ENCODE measurements at places on chromosomes 7 and 10.

DNA sequence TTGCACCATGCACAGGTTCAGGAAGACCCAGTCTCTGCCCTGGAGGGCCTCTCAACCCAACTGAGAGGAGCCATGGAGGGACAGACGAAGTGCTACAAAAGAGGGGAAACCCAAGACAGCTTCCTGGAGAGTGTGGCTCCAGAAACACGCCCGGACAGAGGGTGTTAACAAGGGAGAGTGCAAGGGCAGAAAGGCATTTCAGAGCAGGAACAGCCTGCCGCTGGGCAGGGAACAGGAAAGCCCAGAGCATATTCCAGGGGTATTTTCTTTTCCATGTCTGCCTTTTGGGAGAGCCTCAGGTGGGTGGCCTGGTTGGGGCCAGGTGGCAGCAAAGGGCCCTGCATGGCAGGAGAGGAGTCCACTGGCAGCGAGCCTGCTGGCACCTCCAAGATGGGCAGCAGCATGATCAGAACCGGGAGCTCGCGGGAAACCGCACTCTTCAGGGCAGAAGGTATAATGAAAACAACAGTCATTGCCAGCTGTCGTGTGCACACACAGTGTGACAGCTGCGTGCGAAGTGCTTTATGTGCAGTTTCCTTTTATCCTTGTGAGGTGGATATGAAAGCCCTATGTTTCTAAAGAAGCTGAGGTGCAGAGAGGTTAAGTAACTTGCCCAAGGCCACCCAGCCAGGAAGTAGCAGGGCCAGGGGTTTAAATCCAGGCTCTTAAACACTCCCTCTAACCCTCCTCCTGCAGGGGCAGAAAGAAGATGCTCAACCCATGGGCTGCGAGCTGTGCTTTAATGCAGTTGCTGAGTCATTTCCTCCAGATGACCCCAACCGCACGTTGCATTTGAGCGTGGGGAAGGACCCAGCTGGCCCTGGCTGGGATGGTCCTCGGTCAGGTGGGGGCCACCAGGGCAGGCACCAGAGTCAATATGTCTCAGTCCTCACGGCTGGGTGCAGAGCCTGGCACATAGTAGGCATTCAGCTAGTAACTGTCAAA, 128.6 kb downstream of the OAT start:
- no peaks in the 10 kb centered on the region for H3K4me1 ChIP-seq
- peak; percentile 27 for DNase-seq
- H3K4me3 ChIP-seq = no peak overlapping the region
- H3K36me3 ChIP-seq = no peaks in the 10 kb centered on the region
- no peaks in the 10 kb centered on the region for H3K27me3 ChIP-seq

DNA sequence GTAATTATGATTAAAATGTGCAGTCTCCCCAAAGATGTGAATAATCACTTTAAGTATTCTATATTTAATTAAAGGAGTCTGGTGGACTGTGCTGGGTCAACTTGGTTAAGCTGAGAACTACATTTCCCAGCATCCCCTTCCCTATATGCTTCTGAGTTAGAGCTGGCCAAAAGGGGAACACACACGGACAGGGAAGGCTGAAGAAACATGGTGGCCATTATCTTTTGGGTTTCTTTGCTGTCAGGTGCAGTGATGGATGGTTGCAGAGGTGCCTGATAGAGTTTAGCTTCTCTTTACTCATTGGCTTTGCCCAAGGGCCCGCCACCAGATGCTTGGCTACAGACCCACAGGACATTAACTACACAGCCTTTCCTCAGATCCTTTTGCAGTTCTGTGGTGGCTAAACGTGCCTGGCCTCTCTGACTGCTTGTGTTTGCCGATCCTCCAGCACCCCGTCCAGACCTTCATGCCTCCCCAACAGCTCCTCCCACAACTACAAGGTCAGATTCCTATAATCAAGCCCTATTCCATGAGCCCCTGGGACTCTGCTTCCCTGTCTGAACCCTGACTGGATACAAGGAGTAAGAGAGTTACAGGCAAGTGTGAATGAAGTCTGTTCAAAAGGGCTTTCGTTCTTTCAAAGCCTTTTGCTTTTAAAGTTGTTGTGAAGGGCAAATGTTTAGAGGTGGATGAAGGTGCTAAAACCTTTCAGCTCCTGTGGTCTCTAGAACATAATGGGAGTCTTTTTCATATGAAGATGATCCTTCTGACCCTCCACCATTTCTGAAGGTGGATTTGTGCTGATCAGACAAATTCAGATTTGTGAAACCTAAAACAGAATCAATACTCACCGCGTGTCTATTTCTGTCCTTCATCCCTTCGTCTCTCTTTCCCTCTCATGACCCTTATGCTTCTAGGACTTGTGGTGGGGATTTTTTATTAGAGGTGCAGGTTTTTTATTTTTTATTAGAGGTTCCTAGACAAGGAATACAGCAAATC, 21.5 kb downstream of the BUB3 start:
- DNase-seq = no peak
- H3K4me1 ChIP-seq = no peaks in the 10 kb centered on the region
- H3K36me3 ChIP-seq = peaks cover 16% of the 10 kb centered on the region
- no peaks in the 10 kb centered on the region for H3K27me3 ChIP-seq
- no peak overlapping the region for H3K27ac ChIP-seq

DNA sequence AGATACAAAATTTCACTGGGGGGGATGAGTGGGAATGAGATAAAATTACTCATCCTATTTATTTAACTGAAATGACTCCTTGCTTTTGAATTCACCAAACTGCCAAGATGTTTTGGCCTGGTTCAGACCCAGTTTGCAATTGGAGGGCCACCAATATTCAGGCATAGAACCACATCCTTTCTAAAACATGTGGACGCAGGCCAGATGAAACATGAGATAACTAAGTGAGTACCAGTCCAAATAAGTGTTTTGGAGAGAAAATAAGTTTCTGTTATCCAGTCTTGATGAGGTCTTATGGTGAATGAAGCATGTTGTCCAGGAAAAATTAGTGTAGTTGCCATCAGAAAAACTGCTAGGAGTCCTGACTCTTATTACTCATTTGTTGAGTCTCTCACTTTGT, 36.3 kb upstream of the PDK4 start:
- no peak for DNase-seq
- no peaks in the 10 kb centered on the region for H3K36me3 ChIP-seq
- no peak overlapping the region for H3K4me3 ChIP-seq
- H3K27me3 ChIP-seq = no peaks in the 10 kb centered on the region
- no peak overlapping the region for H3K27ac ChIP-seq

GRCh38 chr7:3065724-3066143, 22.1 kb upstream of the CARD11 start:
- no peaks in the 10 kb centered on the region for H3K4me1 ChIP-seq
- no peaks in the 10 kb centered on the region for H3K36me3 ChIP-seq
- DNase-seq = no peak
- H3K27me3 ChIP-seq = peaks cover 36% of the 10 kb centered on the region
- H3K4me3 ChIP-seq = no peak overlapping the region

- no peak for DNase-seq
- no peak overlapping the region for H3K27ac ChIP-seq
- H3K36me3 ChIP-seq = no peaks in the 10 kb centered on the region
Measured at GRCh38 chr7:73936967-73937366, 76.0 kb downstream of the TMEM270 start.

- no peak overlapping the region for H3K4me3 ChIP-seq
- H3K36me3 ChIP-seq = peaks cover 20% of the 10 kb centered on the region
- H3K27ac ChIP-seq = no peak overlapping the region
- no peak for DNase-seq
- no peaks in the 10 kb centered on the region for H3K4me1 ChIP-seq
- no peaks in the 10 kb centered on the region for H3K27me3 ChIP-seq
Measured at GRCh38 chr7:131459256-131459655, 97.2 kb downstream of the PODXL start.

- no peaks in the 10 kb centered on the region for H3K4me1 ChIP-seq
- no peak for DNase-seq
- no peak overlapping the region for H3K4me3 ChIP-seq
- no peaks in the 10 kb centered on the region for H3K36me3 ChIP-seq
Measured at GRCh38 chr7:30995536-30995935, 31.8 kb downstream of the GHRHR start.

- no peak overlapping the region for H3K27ac ChIP-seq
- no peak for DNase-seq
- H3K4me3 ChIP-seq = no peak overlapping the region
- no peaks in the 10 kb centered on the region for H3K4me1 ChIP-seq
- H3K27me3 ChIP-seq = peaks cover 6% of the 10 kb centered on the region
- H3K36me3 ChIP-seq = no peaks in the 10 kb centered on the region
Measured at GRCh38 chr10:16348891-16349290, 87.9 kb upstream of the PTER start.

DNA sequence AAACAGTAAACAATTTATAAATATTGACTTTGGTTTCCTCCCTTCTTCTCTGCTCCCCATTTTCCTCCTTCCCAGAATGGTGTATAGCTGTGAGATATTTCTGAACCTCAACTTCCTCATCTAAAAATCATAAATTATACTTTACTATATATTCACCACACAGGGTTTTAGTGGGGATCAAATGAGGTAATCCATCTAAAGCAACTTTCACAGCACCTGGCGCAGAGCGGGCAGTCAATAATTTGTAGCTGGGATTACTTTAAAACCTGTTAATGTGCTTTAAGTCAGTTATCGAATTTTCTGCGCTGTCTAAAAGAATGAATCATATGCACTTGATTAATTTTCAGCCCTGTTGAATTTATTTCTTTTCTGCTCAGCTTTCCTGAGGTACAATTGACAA, 172.7 kb downstream of the PTEN start:
- no peak overlapping the region for H3K27ac ChIP-seq
- H3K36me3 ChIP-seq = no peaks in the 10 kb centered on the region
- no peak overlapping the region for H3K4me3 ChIP-seq
- peaks cover under 1% of the 10 kb centered on the region for H3K4me1 ChIP-seq

DNA sequence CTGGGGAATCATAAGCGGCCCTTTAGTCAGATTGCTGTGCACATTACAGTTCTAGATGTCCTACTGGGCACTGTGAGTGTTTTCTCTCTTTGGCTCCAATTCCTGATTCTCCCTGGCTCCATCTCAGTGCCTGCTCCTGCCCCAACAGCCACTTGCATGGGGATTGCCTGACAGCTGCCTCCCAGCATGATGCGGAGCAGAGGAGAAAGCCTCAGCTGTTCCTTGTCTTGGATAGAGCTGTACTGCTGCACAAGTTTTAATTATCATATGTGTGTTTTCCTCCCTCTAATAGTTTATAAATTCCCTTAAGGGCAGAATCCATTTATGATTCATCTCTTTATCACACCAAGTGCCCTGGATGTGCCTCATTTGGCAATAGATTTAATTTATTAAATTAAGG, 285.8 kb upstream of the COBL start:
- DNase-seq = no peak
- H3K4me3 ChIP-seq = no peak overlapping the region
- no peak overlapping the region for H3K27ac ChIP-seq
- no peaks in the 10 kb centered on the region for H3K4me1 ChIP-seq

DNA sequence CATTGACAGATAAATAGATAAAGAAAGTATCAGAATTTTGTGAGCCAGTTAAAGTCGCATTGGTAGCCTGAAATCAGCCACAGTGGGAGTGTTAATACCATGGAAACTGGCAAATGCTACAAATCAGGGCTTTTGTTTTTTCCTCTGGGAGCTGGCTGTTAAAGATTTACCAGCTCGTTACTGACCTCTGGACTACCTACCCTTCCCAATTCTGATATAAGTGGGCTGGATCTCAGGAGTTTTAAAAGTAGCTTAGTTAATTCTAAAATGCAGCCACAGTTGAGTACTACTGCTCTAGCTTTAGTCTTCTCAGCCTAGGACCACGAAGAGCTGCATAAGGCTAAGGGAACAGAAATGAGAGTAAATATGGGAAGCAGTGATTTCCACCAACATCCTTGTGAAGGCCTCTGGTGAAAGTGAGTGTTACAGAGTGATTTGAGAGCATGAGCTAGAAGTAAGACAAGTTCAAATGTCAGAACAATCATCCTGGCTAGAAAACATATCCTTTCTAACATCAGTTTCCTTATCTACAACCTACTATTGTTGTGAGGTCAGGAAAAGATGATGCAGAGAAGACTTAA, 53.2 kb downstream of the A1CF start:
- H3K27me3 ChIP-seq = peaks cover 8% of the 10 kb centered on the region
- no peaks in the 10 kb centered on the region for H3K36me3 ChIP-seq
- H3K4me1 ChIP-seq = no peaks in the 10 kb centered on the region
- no peak for DNase-seq
- H3K4me3 ChIP-seq = no peak overlapping the region
- no peak overlapping the region for H3K27ac ChIP-seq

GRCh38 chr7:25596443-25596842, 368.2 kb upstream of the NPVF start:
- H3K4me3 ChIP-seq = no peak overlapping the region
- H3K27ac ChIP-seq = no peak overlapping the region
- H3K4me1 ChIP-seq = no peaks in the 10 kb centered on the region
- peaks cover 8% of the 10 kb centered on the region for H3K27me3 ChIP-seq
- no peaks in the 10 kb centered on the region for H3K36me3 ChIP-seq
- no peak for DNase-seq

DNA sequence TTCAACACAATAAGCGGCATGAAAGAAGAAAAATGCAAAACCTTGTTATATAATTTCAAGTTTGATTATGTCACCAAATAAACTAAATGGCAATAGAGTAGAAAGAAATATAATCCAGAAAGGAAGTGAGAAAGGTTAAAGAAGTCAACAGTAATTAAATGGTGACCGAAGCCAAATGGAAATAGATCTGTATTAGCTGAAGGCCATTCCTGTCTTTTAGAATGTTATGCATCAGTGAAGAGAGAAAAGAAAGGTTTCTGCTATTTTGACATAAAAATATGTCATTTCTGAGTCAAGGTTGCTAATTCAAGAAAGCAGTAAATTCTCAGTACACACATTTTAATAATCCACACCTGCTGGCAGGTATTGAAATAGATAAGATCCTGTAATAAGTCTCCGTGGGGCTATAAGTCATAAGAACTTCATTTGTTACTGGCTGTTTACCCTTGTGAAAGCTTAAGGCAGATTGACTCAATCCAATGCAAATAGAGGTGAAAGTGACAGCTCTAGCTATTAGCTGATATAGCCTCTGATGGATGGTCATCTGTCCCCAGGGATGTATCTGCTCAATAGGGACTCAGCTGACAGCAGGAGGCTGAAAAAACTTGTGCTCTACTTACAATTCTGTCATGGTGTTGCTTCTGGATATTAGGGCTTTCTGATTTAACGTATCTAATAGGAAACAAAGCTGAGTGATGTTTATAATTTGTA, 152.1 kb downstream of the FZD1 start:
- no peaks in the 10 kb centered on the region for H3K27me3 ChIP-seq
- H3K36me3 ChIP-seq = no peaks in the 10 kb centered on the region
- H3K27ac ChIP-seq = no peak overlapping the region
- H3K4me3 ChIP-seq = no peak overlapping the region
- no peaks in the 10 kb centered on the region for H3K4me1 ChIP-seq

- peaks cover 92% of the 10 kb centered on the region for H3K4me1 ChIP-seq
- H3K27me3 ChIP-seq = no peaks in the 10 kb centered on the region
- no peak overlapping the region for H3K27ac ChIP-seq
- no peak overlapping the region for H3K4me3 ChIP-seq
Measured at GRCh38 chr10:96584035-96584434, 2.8 kb downstream of the TM9SF3 start.

GRCh38 chr7:37782166-37782565, 66.2 kb upstream of the NME8 start:
- H3K4me3 ChIP-seq = no peak overlapping the region
- no peaks in the 10 kb centered on the region for H3K36me3 ChIP-seq
- no peaks in the 10 kb centered on the region for H3K27me3 ChIP-seq
